HFFc6 (cell line): ENCODE measurements at places on chromosomes 11 and 22. TPM values are rescaled to one million over a fixed set of nuclear protein-coding genes. Genes with fewer than 3 reads are reported as not detected.

Gene ZFTA
- total RNA-seq = 19.6 to 22.2 TPM (median 21.8 TPM) in 3 replicates

Gene FAM227A
- 0.82 to 1.4 TPM (median 1.1 TPM) in 3 replicates for total RNA-seq

Gene GDPD4
- total RNA-seq = not detected in 3 replicates

Gene C11orf21
- not detected in 2 replicates for total RNA-seq

Gene OR52N4
- total RNA-seq = not detected in 2 replicates

Gene WBP2NL
- total RNA-seq = not detected in 3 replicates

- no peaks in the 10 kb centered on the region for H3K36me3 ChIP-seq
- H3K4me3 ChIP-seq = no peak overlapping the region; the same call in 1 of the 2 replicates
- H3K27me3 ChIP-seq = peaks cover 15% of the 10 kb centered on the region
- DNase-seq = no peak
- H3K27ac ChIP-seq = no peak overlapping the region
Measured at GRCh38 chr11:8567602-8568198, 26.3 kb downstream of the STK33 start.

DNA sequence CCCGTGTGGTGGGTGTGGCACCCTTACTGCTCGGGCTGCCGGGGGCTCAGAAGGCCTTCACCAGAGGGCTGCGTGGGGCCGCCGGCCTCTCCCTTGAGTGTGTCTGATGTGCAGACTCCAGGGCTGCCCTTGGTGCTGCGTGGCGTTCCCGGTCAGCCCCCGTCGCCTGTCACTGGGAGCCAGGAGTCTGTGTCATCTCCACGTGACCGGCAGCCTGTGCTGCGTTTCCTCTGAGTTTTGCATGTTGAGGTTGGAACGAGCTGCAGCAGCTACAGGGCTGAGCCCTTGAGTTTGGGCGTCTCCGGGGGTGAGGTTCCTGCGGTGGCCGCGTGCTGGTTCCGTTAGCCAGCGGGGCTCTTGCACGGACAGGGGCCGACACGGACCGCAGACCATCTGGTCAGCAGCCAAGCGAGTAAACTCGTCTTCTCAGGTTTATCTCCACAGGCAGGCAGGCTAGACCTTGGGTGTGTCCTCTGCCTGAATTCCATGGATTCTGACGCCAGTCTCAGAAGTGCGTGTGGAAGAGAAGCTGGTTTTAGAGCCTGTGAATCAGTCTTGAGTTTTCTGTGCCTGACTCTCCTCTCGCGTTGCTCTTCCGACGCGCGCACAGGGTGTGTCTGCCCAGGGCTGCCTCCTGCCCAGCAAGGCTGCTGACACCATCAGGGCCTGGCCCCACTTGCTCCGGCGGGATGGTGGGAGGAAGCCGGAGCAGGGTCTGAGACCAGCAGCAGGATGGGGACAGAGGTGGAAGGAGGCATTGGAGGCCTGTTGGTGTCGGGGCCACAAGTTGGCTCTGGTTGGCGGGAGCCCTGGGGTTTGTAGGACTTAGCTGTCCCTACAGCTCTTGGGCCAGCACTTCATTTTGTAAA lies 10.5 kb downstream of the PTDSS2 start:
- no peaks in the 10 kb centered on the region for H3K4me1 ChIP-seq
- H3K27ac ChIP-seq = no peak overlapping the region
- peaks cover 10% of the 10 kb centered on the region for H3K36me3 ChIP-seq
- DNase-seq = no peak
- no peak overlapping the region for H3K4me3 ChIP-seq

GRCh38 chr11:41613326-41613725 lies 153.9 kb upstream of the LRRC4C start:
- H3K27me3 ChIP-seq = no peaks in the 10 kb centered on the region
- no peaks in the 10 kb centered on the region for H3K4me1 ChIP-seq
- no peak overlapping the region for H3K27ac ChIP-seq
- no peak for DNase-seq
- no peak overlapping the region for H3K4me3 ChIP-seq
- H3K36me3 ChIP-seq = peaks cover 5% of the 10 kb centered on the region; the same call in 1 of the 2 replicates

DNA sequence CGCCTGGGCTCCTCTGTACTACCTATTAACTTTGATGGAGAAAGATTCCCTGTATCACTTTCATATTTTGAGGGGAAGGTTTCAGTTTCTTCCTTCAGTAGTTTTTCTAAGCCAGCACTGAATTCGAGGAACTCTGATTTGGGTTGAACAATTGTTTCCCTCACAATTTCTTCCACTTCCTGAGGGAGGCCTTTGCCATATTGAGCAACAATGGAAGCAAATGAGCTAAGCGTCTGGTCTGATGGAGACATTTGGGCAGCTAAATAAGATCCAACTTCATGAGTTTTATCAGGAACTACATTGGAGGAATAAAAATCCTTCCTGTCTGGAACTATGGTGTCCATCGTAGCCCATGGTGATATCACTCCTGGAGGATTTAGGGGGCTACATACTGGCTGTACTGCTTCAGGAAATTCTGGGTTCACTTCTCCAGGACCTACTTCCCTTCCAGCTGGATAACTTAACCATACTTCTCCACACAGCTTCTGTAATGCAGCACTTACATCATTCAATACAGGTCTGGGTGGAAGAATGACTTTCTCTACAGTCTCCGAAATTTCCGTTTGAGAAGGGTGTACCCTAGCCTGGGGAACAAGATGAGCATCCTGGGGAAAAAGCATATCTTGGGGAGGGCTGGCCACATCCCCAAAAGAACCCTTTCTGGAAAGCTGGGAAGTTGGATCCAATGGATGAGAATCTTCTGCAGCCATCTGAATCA lies 38.9 kb upstream of the CCDC89 start:
- H3K4me1 ChIP-seq = peaks cover 50% of the 10 kb centered on the region
- H3K27ac ChIP-seq = no peak overlapping the region
- peaks cover 5% of the 10 kb centered on the region for H3K27me3 ChIP-seq
- H3K36me3 ChIP-seq = peaks cover 33% of the 10 kb centered on the region
- no peak for DNase-seq

GRCh38 chr11:100419518-100419917 lies 267.6 kb upstream of the ARHGAP42 start:
- no peak overlapping the region for H3K4me3 ChIP-seq
- H3K4me1 ChIP-seq = no peaks in the 10 kb centered on the region
- H3K27me3 ChIP-seq = no peaks in the 10 kb centered on the region
- H3K36me3 ChIP-seq = no peaks in the 10 kb centered on the region
- no peak overlapping the region for H3K27ac ChIP-seq
- DNase-seq = no peak

DNA sequence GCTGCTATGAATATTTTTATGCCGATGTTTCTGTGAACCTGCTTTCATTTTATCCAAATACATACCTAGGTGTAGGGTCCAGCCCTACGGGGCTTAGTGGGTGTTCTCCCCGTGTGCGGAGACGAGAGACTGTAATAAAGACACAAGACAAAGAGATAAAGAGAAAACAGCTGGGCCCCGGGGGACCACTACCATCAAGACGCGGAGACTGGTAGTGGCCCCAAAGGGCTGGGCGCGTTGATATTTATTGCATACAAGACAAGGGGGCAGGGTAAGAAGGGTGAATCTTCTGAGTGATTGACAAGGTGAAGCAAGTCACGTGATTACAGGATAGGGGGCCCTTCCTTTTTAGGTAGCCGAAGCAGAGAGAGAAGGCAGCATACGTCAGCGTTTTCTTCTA lies 920.1 kb downstream of the BRD1 start:
- no peaks in the 10 kb centered on the region; the same call in 1 of the 2 replicates for H3K36me3 ChIP-seq
- no peak for DNase-seq
- H3K27me3 ChIP-seq = no peaks in the 10 kb centered on the region; the same call in 1 of the 2 replicates
- H3K27ac ChIP-seq = no peak overlapping the region
- no peaks in the 10 kb centered on the region for H3K4me1 ChIP-seq

- H3K27me3 ChIP-seq = no peaks in the 10 kb centered on the region; the same call in 1 of the 2 replicates
- H3K4me1 ChIP-seq = no peaks in the 10 kb centered on the region
- peaks cover 9% of the 10 kb centered on the region for H3K36me3 ChIP-seq
- H3K27ac ChIP-seq = no peak overlapping the region
- no peak overlapping the region for H3K4me3 ChIP-seq
Measured at GRCh38 chr11:62115085-62115694, 8.6 kb upstream of the INCENP start.

DNA sequence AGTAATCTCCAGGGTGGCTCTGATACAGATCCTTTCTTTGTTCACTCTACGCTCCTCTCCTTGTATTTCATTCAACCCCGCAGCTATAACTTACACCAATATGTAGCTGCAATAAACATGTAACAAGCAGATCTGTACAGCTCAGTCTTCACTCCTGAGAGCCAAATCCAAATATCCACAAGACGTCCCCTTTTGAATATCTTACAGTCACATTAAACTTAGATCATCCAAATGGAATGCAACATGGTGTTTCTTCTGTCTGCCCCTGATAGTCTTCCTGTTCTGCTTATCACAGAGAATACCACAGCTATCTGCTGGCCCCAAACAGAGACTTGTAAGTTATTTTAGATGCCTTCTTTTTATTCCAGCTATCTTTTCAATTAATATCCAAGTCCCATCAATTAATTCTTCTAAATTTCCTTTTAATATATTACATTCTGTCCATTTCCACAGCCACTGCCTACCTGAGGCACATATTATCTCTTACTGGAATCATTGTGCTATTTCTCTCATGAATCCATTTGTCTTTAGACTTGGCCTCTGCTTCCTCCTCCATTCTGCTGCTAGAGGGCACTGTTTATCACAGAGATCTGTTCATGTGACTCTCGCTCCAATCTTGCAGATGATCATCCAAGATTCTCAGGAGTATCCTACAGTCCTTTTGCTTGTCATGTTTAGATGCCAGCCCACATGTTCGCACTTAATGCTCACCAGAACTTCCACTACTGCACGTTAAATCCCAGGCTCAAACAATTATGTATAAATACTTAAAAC lies 908.6 kb downstream of the NTM start:
- H3K4me3 ChIP-seq = peak overlapping the region; percentile 14
- peaks cover 21% of the 10 kb centered on the region for H3K4me1 ChIP-seq
- H3K27ac ChIP-seq = peak overlapping the region; percentile 27; the same call in 1 of the 2 replicates
- DNase-seq = peak; percentile 45
- H3K36me3 ChIP-seq = no peaks in the 10 kb centered on the region

GRCh38 chr11:72823105-72823804 lies 9.0 kb downstream of the ATG16L2 start:
- no peak overlapping the region for H3K4me3 ChIP-seq
- no peak for DNase-seq
- H3K4me1 ChIP-seq = peaks cover 30% of the 10 kb centered on the region
- H3K27ac ChIP-seq = no peak overlapping the region
- peaks cover 25% of the 10 kb centered on the region for H3K27me3 ChIP-seq

- H3K27me3 ChIP-seq = no peaks in the 10 kb centered on the region; the same call in 1 of the 2 replicates
- no peak overlapping the region for H3K27ac ChIP-seq
- no peak for DNase-seq
- no peak overlapping the region for H3K4me3 ChIP-seq
Measured at GRCh38 chr11:77726524-77726923, 88.9 kb upstream of the CLNS1A start.

DNA sequence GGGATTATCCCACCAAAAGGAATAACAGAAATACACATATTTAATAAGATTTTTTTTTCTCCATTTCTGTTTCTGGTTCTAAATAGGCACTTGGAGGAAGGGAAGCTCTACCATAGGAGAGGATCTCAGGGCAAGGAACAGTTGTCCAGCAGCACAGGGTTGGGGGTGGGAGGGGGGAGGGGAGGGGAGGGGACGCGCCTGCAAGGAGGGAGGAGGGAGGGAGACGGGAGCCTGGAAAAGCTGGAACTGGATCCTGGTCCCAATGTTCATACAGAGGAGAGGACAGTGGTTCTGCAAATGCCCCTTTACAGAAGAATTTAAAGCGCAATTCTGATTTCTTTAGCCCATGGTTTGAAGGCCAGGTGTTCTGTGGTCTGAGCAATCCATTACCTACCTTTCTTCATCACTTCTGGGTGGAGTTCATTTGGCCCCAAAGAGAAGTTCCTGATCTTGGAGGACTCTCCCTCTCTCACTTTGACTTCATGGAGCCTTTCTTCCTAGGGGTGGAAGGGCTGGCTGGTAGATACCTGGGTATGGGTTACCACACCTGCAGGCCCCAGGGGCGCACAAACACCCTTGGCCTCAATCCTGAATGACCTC lies 348.9 kb upstream of the NCAM1 start:
- H3K36me3 ChIP-seq = no peaks in the 10 kb centered on the region
- H3K4me3 ChIP-seq = no peak overlapping the region
- peaks cover 6% of the 10 kb centered on the region for H3K4me1 ChIP-seq

- no peaks in the 10 kb centered on the region for H3K27me3 ChIP-seq
- no peak for DNase-seq
Measured at GRCh38 chr11:41085123-41085522, 374.3 kb downstream of the LRRC4C start.

- peak overlapping the region; percentile 96 for H3K4me3 ChIP-seq
- no peak for DNase-seq
- H3K4me1 ChIP-seq = peaks cover 51% of the 10 kb centered on the region
Measured at GRCh38 chr11:6319001-6319703, 1.1 kb downstream of the CAVIN3 start.

DNA sequence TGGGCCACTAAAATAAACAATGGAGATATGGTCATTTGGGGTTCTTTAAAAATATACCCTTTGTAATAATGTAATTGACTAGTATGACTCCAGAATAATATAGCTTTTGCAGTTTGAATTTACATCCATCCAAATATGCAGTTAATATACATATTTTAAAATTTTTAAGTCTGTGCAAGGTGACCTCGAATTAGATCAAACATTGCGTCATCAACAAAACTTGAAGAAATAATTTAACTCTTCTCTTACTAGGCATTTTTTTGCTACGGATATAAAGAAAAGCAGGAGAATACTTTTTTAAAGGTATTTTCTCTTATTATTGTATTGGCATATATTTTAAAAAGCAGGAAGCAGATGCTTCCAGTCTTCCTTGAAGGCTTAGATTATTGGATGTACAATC lies 10.7 kb downstream of the OR51A4 start:
- DNase-seq = no peak
- no peak overlapping the region for H3K4me3 ChIP-seq
- no peaks in the 10 kb centered on the region for H3K27me3 ChIP-seq
- no peaks in the 10 kb centered on the region for H3K36me3 ChIP-seq
- no peak overlapping the region for H3K27ac ChIP-seq

DNA sequence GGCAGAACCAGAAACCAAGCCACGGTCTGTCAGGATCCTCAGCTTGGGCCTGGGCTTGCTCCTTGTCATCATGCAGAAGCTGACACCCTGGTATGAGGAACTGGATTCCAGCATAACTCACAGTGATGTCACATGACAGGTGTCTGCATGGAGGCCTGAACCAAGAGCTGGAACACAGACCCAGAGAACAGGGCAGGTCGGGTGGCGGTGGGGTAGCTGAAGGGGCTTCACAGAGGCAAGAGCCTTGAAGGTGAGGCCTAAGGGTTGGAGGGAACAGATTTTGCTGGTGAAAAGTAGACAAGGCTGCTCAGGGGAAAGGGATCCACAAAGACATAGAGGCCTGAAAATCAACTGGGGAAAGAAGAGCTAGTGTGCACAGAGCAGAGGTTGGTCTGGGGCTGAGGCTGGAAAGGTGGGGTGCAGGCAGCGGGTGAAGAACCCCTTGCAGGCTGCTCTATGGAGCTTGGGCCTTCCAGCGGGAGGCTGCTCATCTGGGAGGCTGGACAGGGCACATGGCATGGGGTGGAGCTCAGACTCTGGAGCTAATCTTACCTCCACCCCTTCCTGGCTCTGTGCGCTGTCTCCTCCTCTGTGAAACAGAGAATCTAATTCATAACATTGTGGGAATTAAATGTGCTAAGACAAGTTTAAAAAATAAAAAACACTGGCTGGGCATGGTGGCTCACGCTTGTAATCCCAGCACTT lies 18.4 kb upstream of the RPS3 start:
- H3K4me3 ChIP-seq = no peak overlapping the region
- peaks cover 9% of the 10 kb centered on the region for H3K27me3 ChIP-seq
- DNase-seq = no peak
- peaks cover 1% of the 10 kb centered on the region; the same call in 1 of the 2 replicates for H3K4me1 ChIP-seq
- H3K27ac ChIP-seq = no peak overlapping the region
- no peaks in the 10 kb centered on the region for H3K36me3 ChIP-seq

- no peaks in the 10 kb centered on the region for H3K27me3 ChIP-seq
- H3K27ac ChIP-seq = peak overlapping the region; percentile 96
- H3K4me1 ChIP-seq = peaks cover 65% of the 10 kb centered on the region
- H3K36me3 ChIP-seq = peaks cover 8% of the 10 kb centered on the region; the same call in 1 of the 2 replicates
Measured at GRCh38 chr11:59705294-59705693, 8.4 kb downstream of the OR10V1 start.
